ENCODE measurements at places on chromosomes 1 and 21.

DNA sequence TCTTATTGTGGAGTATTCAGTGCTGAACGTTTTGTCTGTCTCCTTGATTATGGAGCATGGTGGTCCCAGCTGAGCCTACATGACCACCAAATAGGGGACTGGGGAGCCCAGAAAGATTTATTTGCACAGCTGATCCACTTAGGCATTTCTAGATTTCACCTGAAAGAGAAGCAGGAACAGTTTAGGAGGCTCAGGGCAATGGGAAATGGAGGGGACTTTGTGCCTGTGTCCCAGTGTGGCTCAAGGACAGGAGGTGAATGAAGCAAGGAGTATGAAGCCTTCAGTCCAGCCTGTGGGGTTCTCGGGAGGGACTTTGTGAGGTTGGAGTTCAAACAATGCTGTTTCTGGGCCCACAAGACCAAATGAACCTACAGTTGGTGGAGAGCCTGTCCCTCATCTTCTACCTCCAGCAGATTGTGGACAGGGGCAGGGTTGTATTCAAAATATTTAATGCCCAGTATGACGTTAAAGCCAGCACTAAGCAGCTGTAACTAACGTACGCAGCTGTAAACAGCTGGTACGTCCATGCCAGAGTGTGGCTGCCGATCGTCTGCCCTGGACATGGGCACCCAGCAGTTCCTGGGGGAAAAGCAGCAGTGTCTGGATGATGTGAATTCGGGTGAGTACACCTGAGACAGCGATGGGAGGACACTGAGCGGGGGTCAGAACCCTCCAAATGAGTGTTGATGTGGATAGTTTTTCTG is 164.9 kb upstream of the RAB4A start:
- DNase-seq: no peak

DNA sequence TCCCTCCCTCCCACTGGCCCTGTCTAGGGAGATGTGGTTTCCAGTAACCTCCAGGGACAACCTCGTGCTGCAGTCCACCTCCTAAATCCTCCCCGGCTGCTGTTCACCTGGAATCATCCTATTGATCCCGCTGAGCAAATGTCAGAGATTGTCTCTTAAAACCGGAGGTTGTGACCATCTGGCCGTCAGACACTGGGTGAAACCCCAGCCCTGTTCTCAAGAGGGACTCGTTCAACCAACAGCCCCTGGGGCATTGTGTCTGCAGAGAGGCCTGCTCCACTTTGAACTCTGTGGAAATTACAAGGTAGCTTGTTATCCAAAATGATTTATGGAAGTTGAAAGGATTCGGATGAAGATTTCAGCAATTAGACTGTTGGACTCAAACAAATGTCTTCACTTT is 498.0 kb downstream of the MATN1 start:
- no peak for DNase-seq

DNA sequence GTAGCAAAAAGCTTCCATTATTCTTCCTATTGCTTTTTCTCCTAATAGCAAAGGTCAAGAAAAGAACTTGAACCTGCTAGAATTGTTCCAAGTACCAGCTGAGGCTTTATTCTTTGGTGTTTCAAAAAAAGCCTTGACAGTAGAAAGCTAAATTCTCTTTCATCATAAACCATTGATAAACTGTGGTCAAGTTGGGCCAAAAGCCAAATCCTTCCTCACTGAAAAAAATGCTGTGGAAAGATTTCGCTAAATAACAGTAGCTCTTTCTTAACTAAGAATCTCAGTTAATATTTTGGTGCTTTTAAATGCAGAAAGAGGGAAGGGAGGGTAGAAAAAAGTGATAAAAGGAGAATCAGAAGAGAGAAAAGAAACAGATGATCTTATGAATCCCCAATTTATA is 14.0 kb upstream of the JAM2 start:
- no peak for DNase-seq

DNA sequence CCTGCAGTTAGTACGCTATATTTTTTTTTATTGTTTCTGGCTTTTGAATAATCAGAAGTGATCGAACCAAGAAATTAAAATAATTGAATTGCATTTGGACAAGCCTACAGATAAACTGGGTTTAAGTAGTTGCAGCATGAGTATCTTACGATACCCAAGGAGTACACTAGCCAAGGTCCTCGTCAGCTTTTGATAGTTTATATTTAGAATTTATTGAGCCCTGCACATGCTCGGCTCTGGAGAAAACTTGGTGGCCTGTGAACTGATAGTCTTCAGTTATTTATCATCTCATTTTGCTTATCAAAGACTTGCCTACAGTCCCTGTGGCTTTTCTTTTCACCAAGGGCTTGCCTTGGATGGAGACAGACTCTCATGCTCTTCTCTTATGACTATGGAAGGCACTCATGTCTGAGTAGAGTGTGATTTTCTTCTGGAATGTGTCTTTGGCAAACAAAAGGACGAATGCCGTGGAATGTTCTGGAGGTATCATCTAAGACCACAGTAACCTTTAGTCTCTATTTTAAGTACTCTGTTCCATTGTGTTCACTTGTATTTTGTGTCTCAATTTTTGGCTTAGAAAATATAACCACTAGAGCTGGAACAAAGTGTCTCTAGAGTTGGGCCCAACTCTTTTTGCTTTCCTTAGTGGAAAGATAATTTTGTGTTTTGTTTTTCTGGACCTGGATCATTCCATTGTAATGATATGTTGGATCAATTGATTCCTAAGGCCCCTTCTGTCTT is 35.9 kb downstream of the BCL9 start:
- DNase-seq: no peak

DNA sequence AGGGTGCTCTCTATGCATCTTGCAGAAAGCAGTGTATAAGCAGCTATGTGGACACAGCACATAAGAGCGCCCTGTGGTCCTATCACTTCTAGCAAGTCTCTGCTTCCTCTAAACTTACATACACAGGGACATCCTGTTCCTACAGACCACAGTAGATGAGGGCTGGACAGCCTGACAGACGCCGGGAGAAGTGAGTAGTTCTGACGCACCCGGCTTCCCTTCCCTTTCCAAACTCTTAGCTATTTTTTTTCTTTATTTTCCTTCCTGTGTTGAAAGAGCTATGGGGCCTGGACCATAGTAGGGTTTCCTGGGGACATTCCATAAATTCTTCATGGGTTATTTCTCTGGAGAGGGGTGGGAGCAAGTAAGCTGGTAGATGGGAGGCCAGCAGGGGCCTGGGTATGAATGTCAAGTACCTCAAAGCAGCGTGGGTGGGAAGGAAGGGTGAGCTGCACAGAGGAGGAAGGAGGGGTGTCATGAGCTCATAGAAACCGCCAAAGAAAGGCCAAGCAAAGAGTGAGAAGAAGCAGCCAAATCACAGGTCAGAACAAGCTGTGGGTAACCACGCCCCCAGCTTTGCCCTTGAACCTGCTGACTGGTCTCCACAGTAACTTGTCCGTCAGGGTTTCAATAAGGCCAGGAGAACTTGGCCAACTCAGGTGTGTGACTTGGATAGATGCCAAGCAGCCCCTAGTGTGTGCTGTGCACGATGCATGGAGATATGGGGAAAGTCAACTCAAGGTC is 36.6 kb downstream of the PLXNA2 start:
- no peak for DNase-seq

DNA sequence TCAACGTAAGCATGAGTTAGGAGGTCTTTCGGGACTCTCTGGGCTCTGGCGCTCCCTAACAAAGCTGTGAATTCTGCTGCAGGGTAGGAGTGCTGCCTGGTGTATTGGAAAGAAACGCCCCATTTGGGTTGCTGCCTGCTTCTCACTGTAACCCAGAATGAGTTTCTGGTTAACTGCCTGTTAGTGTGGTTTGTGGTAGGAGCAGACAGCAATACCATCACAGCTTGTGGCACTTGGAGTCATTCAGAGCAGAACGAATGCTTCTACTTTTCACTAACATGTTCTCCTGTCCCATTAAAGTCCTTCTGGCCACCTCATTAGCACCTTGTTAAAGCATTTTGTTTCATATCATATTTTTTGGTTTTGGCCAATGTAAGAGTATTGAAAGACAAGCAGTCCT is 18.1 kb downstream of the MAP3K7CL start:
- DNase-seq: no peak

GRCh38 chr1:194293851-194294405 is 1107.5 kb upstream of the B3GALT2 start:
- DNase-seq: no peak

GRCh38 chr1:54439550-54440223 is 33.5 kb upstream of the SSBP3 start:
- no peak for DNase-seq

DNA sequence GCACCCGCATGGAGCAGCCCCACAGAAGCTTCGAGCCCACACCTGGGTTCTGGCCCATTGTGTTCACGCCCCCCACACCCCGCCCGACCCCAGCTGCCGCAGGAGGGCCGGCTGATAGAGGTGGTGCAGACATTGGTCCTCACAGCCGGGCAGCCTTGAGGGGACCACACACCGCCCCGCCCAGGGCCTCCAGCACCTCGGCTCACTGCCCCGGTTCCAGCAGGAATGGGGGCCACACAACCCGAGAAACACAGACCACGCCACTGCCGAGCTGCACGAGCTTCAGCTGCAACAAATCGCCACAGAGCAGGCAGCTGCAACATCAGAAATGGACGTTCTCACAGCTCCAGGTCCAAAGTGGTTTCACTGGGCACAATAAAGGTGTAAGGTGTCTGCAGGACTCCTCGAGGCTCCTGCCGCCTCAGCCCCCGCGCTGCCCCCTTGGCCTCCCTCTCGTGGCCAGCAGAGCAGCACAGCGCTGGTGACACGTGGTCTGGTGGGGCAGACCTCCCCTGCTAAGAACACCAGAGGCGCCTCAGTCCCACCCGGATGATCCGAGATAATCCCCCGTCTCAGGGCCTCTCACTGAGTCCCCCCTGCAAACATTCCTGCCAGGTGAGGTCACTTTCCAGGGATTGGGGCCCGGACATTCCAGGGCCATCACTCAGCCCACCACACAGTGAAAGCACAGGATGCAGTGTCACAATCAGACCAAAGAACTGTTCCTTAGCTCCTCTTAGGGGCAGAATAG is 62.3 kb upstream of the ADARB1 start:
- no peak for DNase-seq

GRCh38 chr1:236403905-236404696 is 10.0 kb downstream of the EDARADD start:
- no peak for DNase-seq

DNA sequence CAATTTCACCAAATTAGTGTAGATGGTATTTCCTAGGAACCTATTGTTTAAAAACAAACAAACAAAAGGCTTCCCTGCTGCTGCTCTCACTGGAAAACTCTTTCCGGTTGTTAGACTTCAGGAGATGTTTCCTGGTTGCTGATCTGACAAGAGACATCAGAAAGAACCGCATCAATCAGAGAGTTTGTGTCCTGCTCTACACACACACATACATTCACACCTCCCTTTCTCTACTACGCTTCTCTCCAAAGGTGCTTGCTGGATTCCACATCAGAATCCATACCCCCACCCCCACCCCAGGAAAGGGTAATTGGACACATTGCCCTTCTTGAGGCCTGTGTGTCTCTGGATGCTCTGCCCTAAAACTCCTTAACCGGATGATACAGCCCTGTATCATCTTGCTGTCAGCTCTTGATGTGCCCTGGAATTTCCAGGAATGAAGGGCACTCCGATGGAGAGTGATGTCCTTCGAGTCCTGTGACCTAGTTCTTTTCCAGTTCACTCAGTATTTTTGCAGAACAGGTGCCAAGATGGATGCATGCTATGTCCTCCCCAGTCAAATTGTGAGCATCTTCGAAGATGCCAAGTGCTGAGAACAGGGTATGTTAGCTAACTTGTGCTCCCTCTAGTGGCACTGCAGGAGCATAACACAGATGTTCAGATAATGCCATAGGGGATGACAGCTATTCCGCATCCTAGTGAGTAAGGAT is 113.7 kb upstream of the SLC35F3 start:
- peak; percentile 11 for DNase-seq

DNA sequence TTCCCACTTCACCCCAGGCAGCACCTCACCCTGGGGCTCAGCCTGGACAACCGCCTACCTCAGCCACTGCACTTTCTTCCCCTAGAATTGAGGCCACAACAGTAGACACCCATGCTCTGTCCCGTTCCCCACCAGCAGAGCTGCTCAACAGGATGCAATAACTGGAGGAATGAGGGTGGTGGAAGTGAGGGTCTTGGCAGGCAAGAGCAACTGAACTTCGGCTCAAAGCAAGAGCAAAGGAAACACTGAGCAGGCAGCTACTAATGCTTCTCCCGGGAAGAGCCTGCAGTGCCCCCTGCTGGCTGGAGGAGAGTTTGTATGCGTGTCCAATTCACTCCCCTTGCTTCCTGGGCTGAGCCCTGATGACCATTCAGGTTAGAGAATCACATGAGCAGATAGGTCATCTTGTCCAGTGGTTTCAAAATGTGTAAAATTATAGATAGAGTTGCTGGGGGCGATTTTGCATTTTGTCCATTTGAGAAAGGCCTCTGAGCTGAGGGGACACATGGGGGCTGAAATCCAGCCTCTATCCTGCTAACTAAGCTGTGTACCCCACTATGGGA is 13.9 kb downstream of the NT5C1A start:
- DNase-seq: no peak

DNA sequence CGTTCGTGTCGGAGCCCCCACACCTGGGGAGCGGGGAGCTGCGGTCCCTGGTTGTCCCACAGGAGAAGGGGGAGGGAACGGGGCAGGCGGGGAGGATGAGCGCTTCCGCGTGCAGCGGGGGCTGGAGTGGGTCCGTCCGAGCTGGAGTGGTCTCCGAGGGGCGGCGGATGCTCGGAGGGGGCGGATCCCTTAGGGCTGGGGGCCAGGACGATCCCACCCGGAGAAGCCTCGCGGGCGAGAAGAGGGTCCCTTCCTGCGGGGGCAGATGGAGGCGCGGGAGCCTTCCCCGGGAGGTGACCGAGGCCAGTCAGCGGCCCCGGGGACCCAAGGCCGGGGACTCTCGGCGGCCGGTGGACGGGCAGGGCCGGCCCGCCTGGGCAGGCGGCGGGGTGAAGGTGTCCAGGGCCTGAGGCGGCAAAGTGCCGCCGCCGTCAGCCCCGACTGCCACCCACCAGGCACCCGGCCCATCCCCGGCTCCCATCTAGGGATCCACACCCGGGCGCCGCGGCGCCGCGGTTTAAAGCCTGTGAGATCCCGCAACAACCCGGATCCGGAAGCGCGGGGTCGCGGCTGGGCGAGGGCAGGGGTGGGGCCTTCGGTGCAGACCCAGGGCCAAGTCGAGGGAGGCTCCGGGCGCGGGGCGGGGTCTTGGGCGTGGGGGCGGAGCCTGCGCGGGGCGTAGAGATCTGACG is 5.3 kb upstream of the CCDC27 start:
- peak; percentile 14 for DNase-seq

GRCh38 chr1:192678099-192678498 is 42.2 kb downstream of the RGS13 start:
- DNase-seq: no peak

Data from NCI-H1436 treated with DMSO at 0.1 percent for 48 hours (cell line).